ENCODE measurements at places on chromosomes 7 and 10.

DNA sequence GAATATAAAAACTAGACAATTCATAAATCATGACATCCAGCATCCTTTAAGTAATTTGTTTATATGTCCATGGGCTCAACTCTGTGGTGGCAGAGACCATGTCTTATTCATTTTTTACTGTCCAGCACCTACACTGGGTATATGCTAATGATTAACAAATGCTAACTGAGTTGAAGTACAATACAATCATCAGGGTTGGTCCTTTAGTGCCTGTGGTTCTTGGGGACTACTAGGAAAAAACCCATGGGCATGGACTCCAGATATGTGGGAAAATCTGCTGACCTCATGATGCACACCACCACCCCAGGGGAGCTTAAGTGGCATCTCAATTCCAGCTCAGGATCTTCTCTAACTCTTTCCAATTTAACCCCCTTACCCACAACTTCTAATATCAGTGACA is 85.3 kb upstream of the YAE1 start:
- DNase-seq, result no peak

DNA sequence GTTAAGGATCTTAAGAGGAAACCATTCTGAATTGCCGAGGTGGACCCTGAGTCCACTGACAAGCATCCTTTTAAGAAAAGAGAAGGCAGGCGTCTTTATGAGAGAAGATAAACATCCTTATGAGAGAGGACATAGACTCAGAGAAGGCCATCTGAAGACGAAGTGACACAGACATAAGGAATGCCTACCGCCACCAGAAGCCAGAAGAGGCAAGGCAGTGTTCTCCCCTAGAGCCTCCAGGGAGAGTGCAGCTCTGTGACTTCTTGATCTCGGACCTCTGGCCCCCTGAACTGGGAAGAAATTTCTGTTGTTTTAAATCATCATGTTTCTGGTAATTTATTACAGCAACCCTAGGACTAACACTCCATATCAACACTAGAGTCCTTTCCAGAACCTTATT is 25.2 kb upstream of the ING3 start:
- no peak for DNase-seq

GRCh38 chr7:151924508-151924907 is 31.7 kb upstream of the GALNTL5 start:
- no peak for DNase-seq

GRCh38 chr10:17479822-17480221 is 25.4 kb upstream of the ST8SIA6 start:
- no peak for DNase-seq

GRCh38 chr7:91280185-91280584 is 16.0 kb downstream of the FZD1 start:
- no peak for DNase-seq

DNA sequence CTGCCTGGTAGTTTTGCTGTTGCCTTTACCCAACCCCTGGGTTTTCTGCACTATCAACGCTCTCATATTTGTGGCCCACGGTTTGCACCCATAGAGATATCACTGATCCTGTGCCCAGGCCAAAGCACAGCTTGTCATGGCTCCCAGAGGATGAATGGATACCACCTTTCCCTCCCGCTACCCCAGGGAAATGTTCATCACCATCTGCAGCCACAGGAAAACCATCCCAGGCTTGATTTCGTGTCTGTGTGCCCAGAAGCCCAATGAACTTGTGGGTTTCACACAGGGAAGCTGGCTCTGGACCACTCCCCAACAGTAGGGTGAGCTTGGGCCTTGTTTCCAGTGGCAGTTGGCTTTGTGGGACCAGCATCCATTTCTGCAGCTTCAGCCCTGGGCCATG is 143.1 kb upstream of the GDF10 start:
- no peak for DNase-seq

Data from activated CD4-positive, alpha-beta T cell treated with anti-CD3 and anti-CD28 coated beads, Interleukin-2, amount 50 U/mL, for 48 hours (primary cell).